ENCODE measurements at places on chromosomes 3 and 15. TPM values are rescaled to one million over a fixed set of nuclear protein-coding genes. Genes with fewer than 3 reads are reported as not detected.

GRCh38 chr3:179100652-179101051 lies 29.0 kb upstream of the ZMAT3 start:
- no peak for DNase-seq

GRCh38 chr3:5498981-5499380 lies 311.5 kb downstream of the EDEM1 start:
- DNase-seq, result no peak

GRCh38 chr15:57665939-57666338 lies 40.6 kb upstream of the POLR2M start:
- DNase-seq, result no peak

GRCh38 chr3:45965653-45966052 lies 22.4 kb downstream of the CXCR6 start:
- no peak for DNase-seq

DNA sequence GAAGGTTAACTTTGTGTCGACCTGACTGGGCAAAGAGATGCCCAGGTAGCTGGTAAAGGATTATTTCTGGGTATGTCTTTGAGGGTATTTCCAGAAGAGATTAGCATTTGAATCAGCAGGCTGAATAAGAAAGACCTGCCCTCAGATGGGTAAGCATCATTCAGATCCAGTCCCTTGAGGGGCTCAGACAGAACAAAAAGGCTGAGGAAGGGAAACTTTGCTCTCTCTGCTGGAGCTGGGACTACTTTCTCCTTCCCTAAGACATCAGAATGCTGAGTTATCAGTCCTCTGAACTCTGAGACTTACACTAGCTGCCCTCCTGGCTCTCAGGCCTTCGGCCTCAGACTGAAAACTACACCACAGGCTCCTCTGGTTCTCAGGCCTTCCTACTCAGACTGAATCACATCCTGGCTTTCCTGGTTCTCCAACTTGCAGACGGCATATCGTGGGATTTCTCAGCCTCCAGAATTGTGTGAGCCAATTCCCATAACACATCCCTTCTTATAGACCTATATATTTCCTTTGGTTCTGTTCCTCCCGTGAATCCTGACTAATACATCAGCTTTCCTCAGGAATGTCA lies 982.9 kb downstream of the TUSC7 start:
- DNase-seq, result no peak

- DNase-seq, result no peak
Observed at GRCh38 chr3:4600493-4600892, 107.3 kb downstream of the ITPR1 start.

- no peak for DNase-seq
Observed at GRCh38 chr3:77158730-77159581, 119.1 kb downstream of the ROBO2 start.

DNA sequence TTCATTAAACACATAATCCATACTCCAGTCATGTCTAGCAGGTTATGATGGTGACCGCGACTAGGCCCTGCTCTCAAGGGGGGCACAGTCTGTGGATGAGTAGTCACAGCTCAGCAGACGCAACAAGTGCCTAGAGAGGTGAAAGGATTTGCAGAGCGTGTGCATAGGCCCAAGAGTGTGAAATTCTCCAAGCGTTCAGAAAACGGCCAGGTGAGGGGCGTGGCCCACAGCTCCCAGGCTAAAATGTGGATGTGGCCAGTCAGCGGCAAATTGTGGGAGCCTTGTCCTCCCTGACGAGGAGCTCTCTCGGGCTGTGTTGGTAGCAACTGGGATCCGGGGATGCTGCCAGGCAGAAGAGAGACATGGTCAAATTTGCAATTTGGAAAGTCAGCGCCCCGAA lies 46.4 kb upstream of the TSEN2 start:
- no peak for DNase-seq

DNA sequence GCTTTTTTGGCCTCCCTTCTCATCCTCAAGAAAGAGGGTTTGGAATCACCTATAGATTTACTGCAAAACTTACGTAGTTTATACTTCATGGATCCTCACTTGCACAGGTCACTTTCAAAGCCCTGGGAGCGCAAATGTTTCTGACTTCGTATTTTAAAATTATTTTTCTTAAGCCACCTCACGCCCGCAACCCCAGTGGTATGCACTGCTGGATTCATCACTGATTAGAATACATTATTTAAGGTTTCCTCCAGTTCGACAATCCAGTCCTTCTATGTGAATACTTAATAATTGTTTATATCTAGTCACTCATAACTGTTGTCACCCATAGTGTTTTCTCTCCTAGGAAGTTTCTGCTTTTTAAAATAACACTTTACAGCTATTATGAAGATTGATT lies 339.9 kb downstream of the CHL1 start:
- DNase-seq, result no peak

DNA sequence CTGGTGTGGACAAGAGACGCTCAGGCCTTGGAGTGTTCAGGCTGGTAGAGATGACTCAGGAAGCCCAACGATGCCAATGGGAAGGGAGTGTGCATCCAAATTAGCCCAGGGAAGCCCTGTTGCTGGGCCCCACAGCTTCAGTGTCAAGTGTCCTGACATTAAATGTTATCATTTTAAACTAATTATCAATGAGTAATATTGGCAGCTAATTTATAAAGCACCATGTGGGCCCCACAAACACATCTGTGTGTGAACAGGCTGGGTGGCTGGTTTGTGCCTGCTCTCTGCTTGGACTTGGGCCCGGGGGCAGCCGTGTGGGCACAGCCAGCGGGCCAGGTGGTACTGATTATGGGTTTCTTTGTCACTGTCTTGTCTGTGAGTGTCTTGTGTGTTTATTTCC lies 15.0 kb downstream of the FBLN2 start:
- no peak for DNase-seq

DNA sequence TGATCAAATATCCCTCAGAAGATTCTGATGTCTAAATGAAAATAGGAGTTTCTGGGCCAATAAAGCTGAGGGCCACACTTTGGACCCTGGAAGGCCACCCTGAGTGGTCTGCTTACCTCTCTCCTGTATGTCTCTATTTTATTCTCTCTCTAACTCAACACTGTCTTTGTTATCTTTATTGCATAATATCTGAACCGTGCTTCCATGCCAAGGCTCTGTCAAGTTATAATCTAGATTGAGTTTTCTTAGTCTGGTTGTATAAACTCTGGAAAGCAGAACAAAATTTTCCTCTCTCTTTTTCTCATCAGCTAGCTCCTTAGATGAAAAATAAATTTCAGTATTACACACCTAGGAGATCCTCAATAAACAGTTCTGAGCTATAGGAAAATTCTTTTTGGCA lies 36.2 kb upstream of the ACTL6A start:
- DNase-seq, result peak; percentile 49

DNA sequence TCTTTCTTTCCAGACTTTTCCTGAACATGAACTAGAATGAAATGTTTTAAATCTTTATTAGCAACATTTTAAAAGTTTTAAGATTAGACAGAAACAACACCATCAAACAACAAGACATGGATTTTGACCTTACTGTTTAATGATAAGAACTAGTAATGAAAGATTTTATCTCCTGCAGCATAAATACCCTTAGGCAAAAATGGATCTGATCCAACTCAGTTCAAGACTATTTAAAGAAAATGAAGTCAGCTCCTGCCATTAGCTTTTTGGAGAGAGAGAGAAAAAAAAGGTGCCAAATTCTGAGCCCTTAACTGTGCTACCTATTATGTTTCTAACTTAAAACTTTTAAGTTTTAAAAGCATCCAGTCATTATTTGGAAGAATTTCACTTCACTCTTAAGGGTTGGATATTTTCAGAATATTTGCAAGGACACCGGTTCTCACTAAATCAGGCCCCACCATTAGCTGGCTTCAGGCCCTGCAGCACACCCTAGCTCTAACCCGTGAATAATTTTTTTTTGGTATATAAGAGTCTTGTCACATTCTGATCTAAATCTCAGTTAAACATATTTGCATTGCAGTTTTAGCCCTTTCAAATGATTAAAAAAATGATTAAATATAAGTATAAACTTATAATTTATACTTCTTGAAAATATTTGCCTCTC lies 60.0 kb downstream of the NR1I2 start:
- no peak for DNase-seq

- DNase-seq, result peak; percentile 58
Observed at GRCh38 chr15:52228921-52229320, 37.7 kb upstream of the GNB5 start.

DNA sequence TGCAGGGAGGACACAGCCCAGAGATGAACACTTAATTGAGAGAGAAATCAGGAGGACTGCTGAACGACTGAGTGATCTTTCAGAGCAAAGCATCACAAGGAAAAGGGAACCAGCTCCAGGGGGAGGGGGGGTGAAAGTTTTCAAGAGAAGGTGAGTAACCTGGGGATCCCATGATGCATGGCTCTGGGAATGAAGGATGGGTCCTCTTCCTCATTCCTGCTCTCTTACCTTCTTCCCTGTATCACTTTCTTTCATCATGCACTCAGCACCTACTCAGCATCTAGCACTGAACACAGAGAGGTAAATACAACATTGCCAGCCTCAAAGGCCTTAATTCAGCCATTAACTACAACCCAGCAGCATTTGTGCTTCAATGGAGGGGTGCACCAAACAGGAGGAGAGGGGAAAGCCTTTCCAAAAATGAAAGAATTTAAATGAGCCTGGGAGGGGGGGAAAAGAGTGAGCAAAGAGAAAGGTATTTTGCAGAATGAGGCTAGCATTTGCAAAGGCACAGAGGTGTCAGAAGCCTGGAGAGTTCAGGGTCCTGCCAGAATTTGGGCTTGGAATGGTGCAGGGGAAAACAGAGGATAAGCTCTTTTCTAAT lies 427.4 kb downstream of the FOXP1 start:
- no peak for DNase-seq

- no peak for DNase-seq
Observed at GRCh38 chr3:9206287-9206686, 43.2 kb downstream of the SRGAP3 start.

The RAB27A gene
- total RNA-seq, result 49.6 TPM

The APOD gene
- 33.0 TPM for total RNA-seq

The GABRB3 gene
- not detected for total RNA-seq

The SCAANT1 gene
- not detected for total RNA-seq

The NTRK3 gene
- total RNA-seq, result 1.0 TPM
